ENCODE measurements at places on chromosomes 4 and X. TPM values are rescaled to one million over a fixed set of nuclear protein-coding genes. Genes with fewer than 3 reads are reported as not detected.

DNA sequence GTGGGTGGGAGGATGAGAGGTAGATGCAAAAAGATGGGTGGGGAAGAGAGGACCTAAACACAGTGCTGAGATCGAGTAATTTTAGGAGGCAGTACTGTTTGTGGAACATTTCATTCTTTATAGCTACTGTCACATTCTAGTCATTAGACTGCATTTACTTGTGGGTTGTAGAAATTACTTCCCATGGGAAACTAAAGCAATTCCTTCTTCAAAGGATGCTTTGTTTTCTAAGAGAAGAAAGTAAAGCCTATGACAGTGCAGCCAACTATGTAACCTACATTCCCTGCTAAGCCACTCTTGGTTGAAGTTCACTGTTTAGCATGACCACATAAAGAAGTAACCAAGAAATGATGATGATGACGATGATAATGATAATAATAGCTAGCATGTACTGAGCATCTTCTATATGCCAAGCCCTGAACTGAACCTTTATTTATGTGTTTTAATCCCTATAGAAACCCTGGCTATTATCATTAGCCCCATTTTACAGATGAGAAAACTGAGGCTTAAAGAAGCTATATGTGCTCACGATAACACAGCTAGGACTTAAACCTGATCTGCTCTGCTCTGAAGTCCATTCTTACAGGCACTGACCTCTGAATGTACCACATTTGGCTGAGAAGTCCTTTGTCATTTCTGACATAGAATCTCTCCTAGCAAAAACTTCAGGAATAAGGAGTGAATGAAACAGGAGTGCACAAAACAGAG, 114.5 kb upstream of the KIT start:
- H3K27ac ChIP-seq: no peak overlapping the region
- peaks cover 12% of the 10 kb centered on the region for H3K27me3 ChIP-seq
- H3K4me3 ChIP-seq: no peak overlapping the region
- DNase-seq: no peak

Gene CLIC2
- 0.59 TPM for total RNA-seq

GRCh38 chrX:45537936-45538335, 337.3 kb upstream of the DIPK2B start:
- H3K27me3 ChIP-seq: no peaks in the 10 kb centered on the region
- H3K27ac ChIP-seq: no peak overlapping the region
- no peaks in the 10 kb centered on the region for H3K36me3 ChIP-seq
- H3K4me1 ChIP-seq: no peaks in the 10 kb centered on the region
- no peak overlapping the region for H3K4me3 ChIP-seq
- DNase-seq: no peak

DNA sequence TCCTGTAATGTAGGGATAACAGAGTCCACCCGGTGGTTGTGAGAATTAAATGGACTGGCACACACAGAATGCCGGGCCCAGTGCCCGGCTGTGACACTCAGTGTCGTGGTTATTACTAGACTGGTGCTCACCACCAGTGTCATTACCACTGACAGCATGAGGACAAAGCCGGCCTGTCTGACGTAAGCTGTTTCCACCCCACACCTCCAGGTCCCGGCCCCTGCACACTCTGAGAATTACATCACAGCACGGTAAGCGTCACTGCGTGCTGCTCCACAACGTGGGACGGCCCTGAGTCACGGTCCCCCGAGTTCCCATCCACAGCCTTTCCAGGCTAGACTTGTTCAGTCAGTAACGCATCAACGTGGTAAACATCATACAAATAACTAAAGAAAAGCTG, 22.9 kb downstream of the FAT1 start:
- DNase-seq: peak; percentile 34
- H3K27me3 ChIP-seq: no peaks in the 10 kb centered on the region
- H3K27ac ChIP-seq: peak overlapping the region; percentile 67
- peak overlapping the region; percentile 59 for H3K4me3 ChIP-seq

Gene HSD17B13
- total RNA-seq: not detected

Measured in Calu3 (cell line).